ENCODE measurements at places on chromosomes 3 and 15. TPM values are rescaled to one million over a fixed set of nuclear protein-coding genes. Genes with fewer than 3 reads are reported as not detected.

DNA sequence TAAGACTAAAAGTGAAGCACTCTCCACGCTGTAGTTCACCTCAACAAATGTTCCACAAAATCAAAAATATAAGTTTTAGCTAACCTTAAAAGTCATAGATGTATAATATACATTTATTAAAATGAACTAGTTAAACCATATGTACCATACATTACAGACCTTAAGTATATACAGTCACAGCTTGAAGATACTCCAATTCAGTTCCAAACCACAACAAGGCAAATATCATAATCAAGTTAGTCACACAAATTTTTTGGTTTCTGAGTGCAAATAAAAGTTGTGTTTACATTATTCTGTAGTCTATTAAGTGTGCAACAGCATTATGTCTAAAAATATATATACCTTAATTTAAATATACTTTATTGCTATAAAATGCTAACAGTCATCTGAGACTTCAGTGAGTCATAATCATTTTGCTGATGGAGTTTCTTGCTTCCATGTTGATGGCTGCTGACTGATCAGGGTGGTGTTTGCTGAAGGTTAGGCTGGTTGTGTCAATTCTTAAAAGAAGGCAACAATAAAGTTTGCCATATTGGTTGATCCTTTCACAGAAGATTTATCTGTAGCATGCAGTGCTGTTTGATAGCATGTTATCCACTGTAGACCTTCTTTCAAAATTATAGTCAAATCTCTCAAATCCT lies 736.7 kb downstream of the NSUN3 start:
- DNase-seq, result no peak

DNA sequence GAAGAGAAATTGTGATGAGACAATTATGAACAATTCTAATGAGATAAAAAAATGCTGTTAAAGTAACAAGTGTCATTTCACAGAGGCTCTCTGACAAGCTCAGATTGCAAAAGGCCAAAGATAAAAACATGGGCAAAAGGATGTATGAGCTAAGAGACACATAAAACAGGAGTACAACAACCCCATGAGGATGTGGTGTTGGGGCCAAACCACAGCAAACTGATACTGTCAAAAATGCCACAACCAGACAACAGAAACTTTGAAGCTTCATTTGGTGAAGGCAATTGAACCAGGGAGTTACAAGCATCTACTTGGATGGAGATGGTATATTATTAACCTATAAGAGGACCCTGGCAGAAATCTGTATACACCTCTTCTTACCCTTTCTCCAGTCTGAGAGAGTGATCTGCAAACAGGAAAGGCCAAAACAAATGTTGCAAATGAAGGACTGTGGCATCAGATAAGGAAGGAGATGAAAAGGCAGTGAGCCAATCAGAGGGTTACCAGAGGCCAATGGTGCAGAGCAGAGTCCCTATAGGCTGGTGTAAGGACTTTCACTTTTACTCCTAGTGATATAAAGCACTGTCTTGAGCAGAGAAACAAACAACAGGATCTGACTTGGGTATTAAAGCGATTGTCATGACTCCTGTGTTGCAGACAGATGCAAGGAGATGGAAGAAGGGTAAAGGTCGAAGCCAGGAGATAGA lies 659.0 kb downstream of the NTRK3 start:
- DNase-seq, result no peak

DNA sequence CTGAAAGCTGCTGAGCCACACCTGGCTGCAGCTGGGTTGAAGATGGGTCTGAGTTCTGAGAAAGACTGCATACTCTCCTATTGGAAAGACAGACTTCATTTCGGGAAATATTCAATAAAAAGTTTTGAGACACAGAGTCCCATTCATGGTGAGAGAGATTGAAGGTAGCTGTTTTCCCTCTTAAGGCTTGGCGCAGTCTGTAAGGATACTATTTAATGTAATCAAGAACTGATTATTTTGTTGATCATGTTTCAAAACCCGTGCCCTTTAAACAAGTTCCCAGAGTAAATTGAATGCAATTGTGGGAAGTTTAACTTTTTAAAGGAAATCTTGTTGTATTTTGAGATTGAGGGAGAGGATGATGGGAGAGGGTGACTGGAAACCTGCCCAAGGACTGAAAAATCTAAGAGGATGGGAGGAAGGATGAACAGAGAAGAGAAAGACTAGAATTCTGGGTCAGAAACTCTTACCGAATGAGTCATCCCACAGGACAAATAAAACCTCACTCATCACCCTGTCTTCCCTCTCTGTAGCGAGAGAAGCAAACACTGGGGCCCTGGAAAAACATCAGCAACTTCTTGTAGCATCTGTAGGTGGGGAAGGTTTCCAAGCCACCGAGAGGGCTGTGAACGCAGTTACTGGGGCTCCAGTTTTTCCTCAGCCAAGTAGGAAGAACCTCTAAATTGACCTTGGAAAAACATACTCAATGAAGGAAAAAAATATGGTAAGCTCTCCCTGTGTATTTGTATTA lies 193.2 kb upstream of the TPRG1 start:
- DNase-seq, result peak; percentile 47

DNA sequence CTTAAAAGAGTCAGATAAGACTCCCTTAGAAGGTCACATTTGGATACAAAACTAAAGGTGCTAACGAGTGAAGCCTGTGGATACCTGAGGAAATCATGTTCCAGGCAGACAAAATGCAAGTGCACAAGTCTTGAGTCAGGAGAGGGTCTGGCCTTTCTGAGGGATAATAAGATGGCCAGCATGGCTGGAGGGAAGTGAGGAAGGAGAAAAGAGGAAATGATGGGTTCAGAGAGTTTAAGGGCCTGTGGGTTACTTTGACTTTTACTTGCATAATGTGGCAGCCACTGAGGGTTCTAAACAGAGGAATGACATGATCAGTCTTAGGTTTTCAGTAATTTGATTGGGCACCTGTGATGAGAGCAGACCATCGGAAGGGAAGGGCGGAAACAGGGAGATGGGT lies 3.5 kb upstream of the ROPN1B start:
- no peak for DNase-seq

GRCh38 chr3:139715166-139715565 lies 37.4 kb upstream of the NMNAT3 start:
- DNase-seq, result no peak

DNA sequence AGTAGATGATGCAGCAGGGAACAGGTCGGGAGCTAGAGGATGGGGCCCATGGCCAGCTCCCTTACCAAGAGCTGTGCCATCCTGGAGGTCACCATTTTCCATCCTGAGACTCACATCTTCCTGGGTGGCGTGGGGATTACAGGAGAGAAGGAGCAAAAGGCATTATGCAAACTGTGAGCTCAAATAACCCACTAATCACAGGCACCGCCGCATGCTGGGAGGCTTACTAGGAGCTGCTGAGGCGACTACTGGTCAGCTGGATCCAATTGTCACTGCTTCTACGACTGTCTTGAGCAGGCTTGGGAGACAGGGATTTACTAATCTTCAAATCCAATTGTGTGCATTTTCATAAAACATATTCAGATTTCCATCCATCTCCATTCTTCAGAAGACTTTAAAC lies 12.5 kb upstream of the KBTBD12 start:
- DNase-seq, result no peak

DNA sequence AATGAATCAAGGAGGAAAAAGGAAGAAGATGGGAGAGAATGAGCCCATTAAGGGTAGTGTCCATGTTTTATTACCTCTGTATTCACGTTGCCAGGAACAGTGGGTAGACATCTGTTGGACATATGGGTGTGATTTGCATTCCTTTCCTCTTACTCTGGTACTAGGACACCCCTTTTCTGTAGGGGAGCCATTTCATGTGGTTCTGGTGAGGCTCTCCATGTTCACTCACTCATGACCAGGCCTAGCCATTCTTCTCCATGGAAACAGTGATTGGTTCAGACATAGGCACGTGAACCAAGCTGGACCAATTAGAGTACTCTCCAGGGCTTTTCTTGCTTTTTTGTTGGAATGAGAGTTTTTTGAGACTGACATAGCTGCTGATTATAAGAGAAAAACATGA lies 39.6 kb upstream of the PDCD6IP start:
- DNase-seq, result no peak

GRCh38 chr3:194100856-194101390 lies 35.0 kb upstream of the HES1 start:
- peak; percentile 37 for DNase-seq

GRCh38 chr15:82802497-82802896 lies 3.4 kb downstream of the FSD2 start:
- DNase-seq, result no peak

GRCh38 chr3:157683668-157684067 lies 180.5 kb upstream of the VEPH1 start:
- no peak for DNase-seq

DNA sequence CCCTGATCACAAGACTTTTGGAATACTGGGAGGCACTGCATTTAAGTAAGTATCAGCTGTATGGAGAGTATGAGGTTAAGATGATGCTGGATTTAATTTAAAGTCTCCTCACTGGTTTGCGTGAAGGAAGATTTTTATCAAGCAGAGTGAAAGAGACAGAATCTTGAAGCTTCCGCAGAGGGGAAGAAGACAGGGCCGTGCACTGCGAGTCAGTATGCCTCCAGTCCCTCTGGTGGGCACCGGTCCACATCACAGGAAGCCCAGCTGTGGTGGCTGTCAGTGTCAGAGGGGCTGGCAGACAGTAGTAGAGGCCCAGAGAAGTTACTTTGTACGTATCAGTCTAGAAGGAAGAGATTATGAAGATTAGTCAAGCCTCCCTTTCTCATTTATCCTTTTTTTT lies 379.0 kb upstream of the TPRG1 start:
- peak; percentile 35 for DNase-seq

DNA sequence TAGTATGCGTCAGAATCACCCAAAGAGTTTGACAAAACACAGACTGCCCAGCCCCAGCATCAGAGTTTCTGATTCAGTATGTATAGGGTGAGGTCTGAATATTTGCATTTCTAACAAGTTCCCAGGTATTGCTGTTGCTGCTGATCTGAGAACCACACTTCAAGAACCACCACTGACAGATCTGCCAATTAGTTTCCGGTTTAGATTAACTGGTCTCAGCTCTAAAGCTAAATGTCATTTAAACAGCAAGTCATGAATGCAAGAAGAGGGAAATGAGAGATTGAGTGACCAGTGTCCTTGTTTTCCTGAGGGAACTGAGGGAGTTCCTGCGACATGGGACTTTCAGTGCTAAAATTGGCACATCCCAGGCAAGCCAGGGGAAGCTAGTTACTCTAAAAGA lies 305.0 kb downstream of the ZNF385D start:
- no peak for DNase-seq

DNA sequence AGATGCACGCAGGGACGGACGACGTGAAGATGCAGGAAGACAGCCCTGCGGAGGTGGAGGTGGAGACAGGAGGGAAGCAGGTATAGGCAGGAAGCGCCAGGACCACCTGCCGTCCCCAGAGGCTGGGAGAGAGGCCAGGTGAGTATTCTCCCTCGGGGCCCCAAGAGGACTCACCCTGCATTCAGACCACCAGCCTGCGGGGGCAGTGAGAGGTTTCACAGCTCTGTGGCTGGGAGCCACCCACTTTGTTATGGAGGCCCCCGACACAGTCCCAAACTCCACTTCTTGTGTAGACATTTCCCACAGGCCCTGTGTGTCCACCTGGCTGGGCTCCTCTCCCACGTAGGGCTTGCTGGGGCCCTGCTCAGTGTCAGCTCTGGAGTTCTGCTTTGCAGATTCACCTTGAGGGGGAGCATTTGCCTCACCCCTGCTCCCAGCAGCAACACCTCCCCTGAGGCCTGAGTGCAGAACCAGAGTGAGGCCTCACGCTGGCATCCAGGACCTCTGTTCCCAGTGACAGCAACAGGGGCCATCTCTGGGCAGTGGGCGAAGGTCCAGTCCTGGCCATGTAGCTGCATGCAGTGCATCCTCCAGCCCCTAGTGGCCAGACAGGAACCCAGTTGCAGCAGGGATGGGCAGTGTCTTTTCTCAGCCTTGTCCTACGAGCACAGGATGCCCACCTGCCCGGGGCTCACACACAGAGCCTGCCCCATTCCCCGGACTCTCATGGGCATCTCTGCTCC lies 119.4 kb upstream of the IQSEC1 start:
- peak; percentile 29 for DNase-seq

DNA sequence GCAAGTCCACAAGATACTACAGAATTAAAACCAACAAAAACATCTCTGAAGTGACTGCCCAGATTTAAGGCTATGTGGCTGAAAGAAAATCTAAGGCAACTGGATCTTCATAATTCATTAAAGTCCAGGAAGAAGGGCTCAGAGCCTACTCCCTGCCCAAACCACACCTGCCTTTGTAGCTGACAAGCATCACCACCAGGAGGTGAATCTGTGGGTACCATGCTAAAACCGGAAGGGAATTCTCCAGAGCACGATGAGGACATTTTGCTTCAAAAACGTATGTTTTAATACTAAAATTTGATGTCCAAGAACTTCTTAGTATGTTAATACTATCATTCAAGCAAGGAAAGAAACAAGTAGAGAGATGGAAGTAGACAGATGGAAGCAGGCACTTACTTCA lies 495.9 kb upstream of the NECTIN3 start:
- DNase-seq, result no peak

- DNase-seq, result peak; percentile 78
Measured at GRCh38 chr3:148737104-148737530, 39.4 kb downstream of the AGTR1 start.

GRCh38 chr3:124439603-124440002 lies 290.6 kb upstream of the UMPS start:
- DNase-seq, result no peak

DNA sequence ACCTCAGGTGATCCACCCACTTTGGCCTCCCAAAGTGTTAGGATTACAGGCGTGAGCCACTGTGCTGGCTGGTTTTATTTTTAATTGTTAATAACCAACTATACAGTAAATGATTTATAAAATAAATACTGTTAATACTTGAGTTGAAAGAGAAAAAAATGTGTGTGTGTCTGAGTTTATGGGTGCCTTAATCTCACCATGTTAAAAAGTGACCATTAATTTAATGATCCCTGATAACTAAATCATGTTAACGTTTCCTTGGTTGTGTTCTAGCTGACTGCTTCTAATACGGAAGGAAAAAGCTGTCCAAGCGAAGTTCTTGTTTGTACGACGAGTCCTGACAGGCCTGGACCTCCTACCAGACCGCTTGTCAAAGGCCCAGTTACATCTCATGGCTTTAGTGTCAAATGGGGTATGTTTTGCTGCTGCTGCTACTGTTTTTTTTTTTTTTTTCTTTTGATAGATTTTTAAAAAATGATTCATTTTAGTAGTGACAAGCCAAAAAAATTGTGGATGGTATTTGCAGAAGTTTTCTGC lies 113.5 kb downstream of the GHSR start:
- DNase-seq, result no peak

GRCh38 chr15:99019558-99020540 lies 12.3 kb upstream of the PGPEP1L start:
- no peak for DNase-seq

GRCh38 chr3:30934208-30934550 lies 39.7 kb upstream of the GADL1 start:
- peak; percentile 64 for DNase-seq

PARP15 gene
- 0.32 TPM for total RNA-seq

USP13 gene
- 9.6 TPM for total RNA-seq

KY gene
- 1.6 TPM for total RNA-seq

PPP4R2 gene
- total RNA-seq, result 81.8 TPM

LMOD3 gene
- total RNA-seq, result not detected

GOLGA8J gene
- total RNA-seq, result 0.13 TPM

MORC1 gene
- 5.6 TPM for total RNA-seq

GOLGA6D gene
- not detected for total RNA-seq

PGBD4 gene
- 2.0 TPM for total RNA-seq

CAND2 gene
- total RNA-seq, result 5.0 TPM

CGGBP1 gene
- total RNA-seq, result 84.0 TPM

SAMMSON gene
- total RNA-seq, result not detected

SMC4 gene
- 49.6 TPM for total RNA-seq

CPNE9 gene
- total RNA-seq, result not detected

MKRN3 gene
- 0.57 TPM for total RNA-seq

PYGO1 gene
- total RNA-seq, result 11.8 TPM

GNB4 gene
- total RNA-seq, result 26.0 TPM

CAPN7 gene
- total RNA-seq, result 48.5 TPM

TEX9 gene
- total RNA-seq, result 9.0 TPM

CHRM5 gene
- total RNA-seq, result not detected
